D341Med (cell line): ENCODE measurements at places on chromosomes 12 and 14.

GRCh38 chr14:67856827-67857226 lies 37.2 kb downstream of the RAD51B start:
- no peak for DNase-seq

DNA sequence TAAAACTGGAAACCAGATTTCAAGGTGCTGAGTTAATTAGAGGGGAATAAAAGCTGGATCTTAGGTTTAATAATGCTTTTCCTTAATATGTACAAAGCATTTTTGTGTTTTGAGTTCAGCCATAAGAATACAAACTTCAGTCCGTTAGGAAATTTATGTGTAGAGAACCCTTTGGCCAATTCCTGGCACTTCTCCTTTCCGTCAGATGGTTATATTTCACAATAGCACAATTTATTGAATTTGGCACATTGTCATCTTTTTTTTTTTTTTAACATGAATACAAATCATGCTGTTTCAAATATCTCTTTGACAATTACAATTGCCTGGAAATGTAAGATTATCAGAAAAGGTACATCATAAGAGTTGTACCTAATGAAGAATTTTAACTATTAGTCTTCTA lies 56.2 kb upstream of the DDHD1 start:
- DNase-seq: no peak

DNA sequence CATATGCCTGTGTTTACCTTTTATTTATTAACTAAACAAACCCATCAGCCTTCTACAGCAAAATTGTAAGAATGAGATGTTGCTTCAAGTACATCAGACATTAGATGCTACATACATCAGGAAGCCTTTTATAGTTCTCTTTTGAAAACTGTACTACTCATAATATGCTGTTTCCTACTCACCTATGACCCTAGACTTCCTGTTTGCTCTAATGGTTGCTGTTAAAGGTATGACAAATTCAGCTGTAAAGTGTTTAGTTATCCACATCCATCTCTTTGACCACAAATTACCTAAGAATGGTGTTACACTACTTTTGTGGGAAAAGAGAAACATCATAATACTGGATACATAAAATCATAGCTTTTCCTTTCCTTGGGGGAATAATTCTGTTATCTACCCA lies 220.0 kb downstream of the RAD51B start:
- DNase-seq: no peak

DNA sequence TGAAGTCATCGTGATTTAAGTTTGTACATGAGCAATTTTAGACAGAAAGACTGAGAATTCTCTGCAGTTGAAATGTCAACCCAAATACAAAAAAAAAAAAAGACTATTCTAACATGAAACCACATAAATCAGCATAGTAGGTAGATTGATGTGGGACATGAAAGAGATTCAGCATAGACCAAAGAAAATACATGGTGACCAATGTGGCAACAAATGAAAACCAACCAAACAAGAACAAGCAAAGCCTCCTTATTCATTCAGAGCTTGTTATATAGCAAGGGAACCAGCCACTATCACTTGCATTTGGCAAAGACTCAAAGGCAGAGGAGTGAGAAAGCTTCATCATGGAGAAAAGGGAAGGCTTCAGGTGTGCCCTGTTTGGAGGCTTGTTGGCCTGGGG lies 144.4 kb upstream of the TMPO start:
- DNase-seq: no peak

- peak; percentile 85 for DNase-seq
Measured at GRCh38 chr12:32159925-32160324, 53.3 kb downstream of the BICD1 start.

GRCh38 chr14:21382095-21382494 lies 1.7 kb downstream of the SUPT16H start:
- DNase-seq: no peak
